Tibial artery (tissue), 4 donors: ENCODE measurements at places on chromosomes 6 and 20.
A peak's percentile ranks its signal among the peaks of the same experiment; 100 is the strongest.

DNA sequence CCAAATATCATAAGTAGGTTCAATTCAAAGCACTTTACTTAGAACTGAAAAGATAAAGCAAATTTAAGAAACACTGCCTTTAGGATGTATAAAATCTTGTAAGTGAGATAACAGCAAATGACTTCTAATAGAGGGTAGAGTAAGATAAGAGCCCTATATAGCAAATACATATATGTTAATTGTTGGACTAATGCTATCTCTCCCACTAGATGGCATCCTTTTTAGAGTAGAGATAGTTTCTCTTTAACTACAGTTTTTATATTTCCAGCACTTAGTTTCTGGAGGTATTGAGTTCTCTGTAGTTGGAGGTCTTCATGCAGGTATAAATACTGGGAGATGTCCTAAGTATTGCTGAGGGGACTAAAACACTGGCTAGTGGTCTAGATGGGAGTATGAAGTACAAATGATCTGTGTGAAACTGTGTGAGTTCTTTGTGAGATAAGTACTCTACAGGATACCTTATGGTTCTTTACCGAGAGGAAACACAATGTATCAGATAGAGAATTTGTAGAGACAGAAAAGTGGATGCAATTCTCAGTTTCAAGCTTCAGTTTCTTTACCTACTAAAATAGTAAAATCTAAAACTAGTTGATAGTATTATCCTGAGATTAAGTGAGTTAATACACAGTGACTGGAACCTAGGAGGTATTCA is 399.3 kb downstream of the KHDRBS2 start:
- no peak for DNase-seq
- no peak overlapping the region for H3K27ac ChIP-seq
- H3K4me3 ChIP-seq, result no peak overlapping the region
- no peaks in the 10 kb centered on the region for H3K36me3 ChIP-seq

DNA sequence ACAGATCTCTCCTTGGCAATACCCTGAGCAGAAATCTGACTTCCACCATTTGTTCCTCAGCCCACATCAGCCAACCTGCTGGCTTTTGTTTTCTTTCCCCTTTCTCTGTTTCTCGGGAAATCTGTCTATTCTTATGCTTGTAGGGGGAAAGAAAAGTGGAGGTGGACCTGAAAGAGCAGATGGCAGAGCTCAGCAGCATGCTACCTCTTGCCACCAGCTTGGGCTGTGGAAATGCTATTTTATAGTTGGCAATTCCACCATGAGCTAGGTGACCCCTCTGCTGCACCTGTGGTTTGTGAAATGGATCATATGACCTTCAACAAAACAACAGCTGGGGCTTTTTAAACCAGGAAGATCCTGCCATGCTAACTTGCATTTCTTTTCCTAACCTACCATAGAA is 6.8 kb upstream of the SPATS1 start:
- no peaks in the 10 kb centered on the region for H3K4me1 ChIP-seq
- DNase-seq, result no peak
- no peaks in the 10 kb centered on the region for H3K36me3 ChIP-seq
- no peak overlapping the region for H3K4me3 ChIP-seq

DNA sequence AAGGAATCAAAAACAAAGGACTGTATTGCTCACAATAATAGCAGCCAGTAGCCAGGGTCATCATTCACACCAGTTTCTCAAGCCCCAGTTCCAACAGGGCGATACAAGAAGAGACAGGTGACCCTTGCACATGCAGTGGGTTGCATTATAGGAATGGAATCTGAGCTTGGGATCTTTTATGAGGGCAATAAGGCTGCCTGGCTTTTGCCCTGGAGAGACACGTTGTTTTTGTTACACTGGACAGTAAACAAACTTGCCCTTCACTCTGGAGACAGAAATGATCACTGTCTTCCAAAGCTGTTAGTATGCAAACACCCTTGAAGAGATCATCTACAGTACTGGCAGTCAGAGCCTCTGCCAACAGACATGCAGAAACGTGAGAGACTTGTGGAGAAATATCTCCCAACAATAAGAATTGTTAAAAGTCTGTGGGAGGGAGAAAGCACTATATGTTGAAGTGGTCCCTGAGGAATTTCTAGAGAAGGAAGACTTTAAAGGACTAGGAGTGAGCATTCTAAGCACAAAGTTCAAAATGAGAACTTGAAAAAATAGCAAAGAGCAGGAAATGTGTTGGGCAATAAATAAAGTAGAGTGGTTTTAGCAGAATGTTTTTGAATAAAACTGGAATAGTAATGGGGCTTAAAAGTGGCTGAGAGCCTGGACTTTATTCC is 6.2 kb upstream of the COL12A1 start:
- H3K4me3 ChIP-seq, result no peak overlapping the region
- no peak overlapping the region for H3K27ac ChIP-seq
- no peaks in the 10 kb centered on the region for H3K4me1 ChIP-seq
- no peaks in the 10 kb centered on the region for H3K27me3 ChIP-seq
- no peak for DNase-seq
- no peaks in the 10 kb centered on the region for H3K36me3 ChIP-seq

- no peaks in the 10 kb centered on the region for H3K27me3 ChIP-seq
- H3K4me1 ChIP-seq, result no peaks in the 10 kb centered on the region
- no peak for DNase-seq
- no peak overlapping the region for H3K4me3 ChIP-seq
- peak overlapping the region; percentile 88 for H3K27ac ChIP-seq
Measured at GRCh38 chr20:38194971-38195504, 30.0 kb upstream of the TGM2 start.

DNA sequence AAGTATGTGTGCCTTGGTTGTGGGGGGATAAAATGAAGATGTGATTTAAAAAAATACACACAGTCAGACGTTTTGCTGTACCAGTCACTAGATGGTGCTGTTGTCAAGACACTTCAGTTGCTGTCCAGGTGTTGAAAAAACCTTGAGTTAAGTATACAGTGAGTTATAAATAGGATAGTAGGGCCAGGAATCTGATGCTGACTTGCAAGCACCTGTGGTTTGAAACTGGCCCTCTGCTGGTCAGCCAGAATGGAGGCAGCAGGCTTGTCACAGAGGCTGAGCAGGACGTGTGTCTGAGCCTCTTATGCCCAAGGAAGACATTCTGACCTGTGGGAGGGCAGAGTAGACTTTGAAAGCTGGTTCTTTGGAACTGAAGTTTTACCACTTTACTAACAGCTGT is 27.8 kb downstream of the RNF8 start:
- no peak for DNase-seq
- H3K27me3 ChIP-seq, result no peaks in the 10 kb centered on the region
- H3K36me3 ChIP-seq, result peaks cover 9% of the 10 kb centered on the region

- H3K27ac ChIP-seq, result peak overlapping the region; percentile 62
- no peak for DNase-seq
- H3K4me3 ChIP-seq, result no peak overlapping the region
- H3K4me1 ChIP-seq, result peaks cover 18% of the 10 kb centered on the region
Measured at GRCh38 chr20:10705801-10706459, 32.1 kb upstream of the JAG1 start.

DNA sequence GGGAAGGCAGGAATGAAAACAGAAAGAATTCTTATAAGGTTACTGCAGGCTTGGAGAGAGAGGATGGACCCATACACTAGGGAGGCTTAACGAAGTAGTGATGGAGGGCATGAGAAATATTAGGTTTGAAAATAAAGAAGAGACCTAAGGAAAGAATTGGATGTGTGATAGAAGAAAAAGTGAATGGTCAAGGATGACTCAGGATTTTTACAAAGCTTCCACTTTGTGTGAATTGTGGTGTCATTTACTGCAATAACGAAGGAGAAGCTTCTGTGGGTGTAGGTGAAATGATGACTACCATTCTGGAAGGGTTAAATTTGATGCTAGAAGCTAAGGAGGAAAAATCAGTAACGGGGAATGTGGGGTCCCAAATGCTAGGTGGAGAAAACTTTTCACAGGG is 191.2 kb downstream of the UTRN start:
- no peak overlapping the region for H3K4me3 ChIP-seq
- H3K27me3 ChIP-seq, result no peaks in the 10 kb centered on the region
- H3K4me1 ChIP-seq, result peaks cover 34% of the 10 kb centered on the region

GRCh38 chr6:139380168-139380567 is 5.7 kb upstream of the CITED2 start:
- no peak for DNase-seq
- H3K27me3 ChIP-seq, result no peaks in the 10 kb centered on the region
- no peaks in the 10 kb centered on the region for H3K36me3 ChIP-seq
- H3K4me1 ChIP-seq, result peaks cover 21% of the 10 kb centered on the region

GRCh38 chr20:10636326-10636818 is 37.4 kb downstream of the JAG1 start:
- H3K27ac ChIP-seq, result peak overlapping the region; percentile 99
- no peaks in the 10 kb centered on the region for H3K27me3 ChIP-seq
- H3K4me3 ChIP-seq, result no peak overlapping the region
- H3K4me1 ChIP-seq, result peaks cover 62% of the 10 kb centered on the region
- no peak for DNase-seq

GRCh38 chr20:32588040-32588439 is 2.9 kb upstream of the NOL4L start:
- no peak overlapping the region for H3K27ac ChIP-seq
- H3K4me3 ChIP-seq, result no peak overlapping the region
- H3K36me3 ChIP-seq, result no peaks in the 10 kb centered on the region
- H3K27me3 ChIP-seq, result no peaks in the 10 kb centered on the region
- no peak for DNase-seq
- peaks cover 23% of the 10 kb centered on the region for H3K4me1 ChIP-seq

- no peak for DNase-seq
- H3K4me1 ChIP-seq, result peaks cover 22% of the 10 kb centered on the region
- no peaks in the 10 kb centered on the region for H3K27me3 ChIP-seq
- H3K4me3 ChIP-seq, result peak overlapping the region; percentile 96
- peak overlapping the region; percentile 97 for H3K27ac ChIP-seq
Measured at GRCh38 chr20:62387933-62388635, 1.2 kb downstream of the RPS21 start.

DNA sequence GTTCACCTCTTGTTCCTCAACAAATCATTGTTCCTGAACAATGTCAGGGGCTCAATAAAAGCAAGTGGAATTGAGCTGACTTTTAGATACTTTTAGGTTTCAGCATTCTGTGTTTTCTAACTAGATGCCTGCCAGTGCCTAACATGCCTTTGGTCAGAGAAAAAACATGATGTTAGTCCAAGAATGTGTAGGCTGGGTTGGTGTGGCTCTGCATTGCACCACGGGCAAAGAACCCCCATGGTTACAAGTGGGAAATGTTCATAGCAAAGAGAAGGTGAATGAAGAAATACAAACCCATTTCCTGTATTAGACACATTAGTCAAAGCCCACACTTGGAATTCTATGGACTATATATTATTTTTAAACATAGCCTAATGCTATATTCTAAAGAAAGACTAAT is 193.3 kb downstream of the TMEM200A start:
- H3K36me3 ChIP-seq, result no peaks in the 10 kb centered on the region
- H3K4me1 ChIP-seq, result no peaks in the 10 kb centered on the region
- H3K27me3 ChIP-seq, result no peaks in the 10 kb centered on the region
- no peak for DNase-seq
- H3K4me3 ChIP-seq, result no peak overlapping the region

GRCh38 chr6:72032086-72032485 is 145.7 kb downstream of the RIMS1 start:
- no peak overlapping the region for H3K27ac ChIP-seq
- H3K4me3 ChIP-seq, result no peak overlapping the region
- no peak for DNase-seq
- peaks cover 5% of the 10 kb centered on the region for H3K4me1 ChIP-seq

GRCh38 chr20:63498960-63499337 is at the start of gene EEF1A2:
TSS of gene EEF1A2 (minus strand) at chr20:63499083. CDS start at chr20:63497763, 1,320 bp downstream.
- no peak within 1 kb of the TSS for H3K27ac ChIP-seq
- no peaks in the 10 kb centered on the region for H3K27me3 ChIP-seq
- DNase-seq, result no peak
- peaks cover 20% of the 10 kb centered on the region for H3K4me1 ChIP-seq
- H3K36me3 ChIP-seq, result no peaks in the 10 kb centered on the region

DNA sequence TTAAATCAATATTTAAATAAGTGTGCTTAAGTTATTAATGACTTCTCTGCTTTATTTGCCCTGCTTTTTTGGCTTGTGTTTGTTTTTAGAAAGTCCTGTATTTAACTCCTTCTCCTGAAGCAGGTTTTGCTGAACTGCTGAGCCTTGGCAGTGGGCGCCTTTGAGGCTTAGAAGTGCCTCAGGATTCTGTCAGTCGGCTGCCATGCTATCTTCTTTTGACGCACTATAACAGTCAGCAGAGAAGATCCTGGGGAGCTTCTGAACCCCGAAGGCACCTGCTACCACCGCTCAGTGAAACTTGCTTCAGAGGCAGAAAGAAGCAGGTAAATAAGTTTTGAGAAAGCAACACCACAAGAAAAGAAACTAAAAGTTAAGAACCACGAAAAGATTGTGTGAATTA is 22.4 kb downstream of the PCMT1 start:
- H3K27ac ChIP-seq, result no peak overlapping the region
- no peak for DNase-seq
- H3K4me3 ChIP-seq, result no peak overlapping the region
- H3K27me3 ChIP-seq, result no peaks in the 10 kb centered on the region
- H3K36me3 ChIP-seq, result peaks cover 32% of the 10 kb centered on the region
- peaks cover under 1% of the 10 kb centered on the region for H3K4me1 ChIP-seq

DNA sequence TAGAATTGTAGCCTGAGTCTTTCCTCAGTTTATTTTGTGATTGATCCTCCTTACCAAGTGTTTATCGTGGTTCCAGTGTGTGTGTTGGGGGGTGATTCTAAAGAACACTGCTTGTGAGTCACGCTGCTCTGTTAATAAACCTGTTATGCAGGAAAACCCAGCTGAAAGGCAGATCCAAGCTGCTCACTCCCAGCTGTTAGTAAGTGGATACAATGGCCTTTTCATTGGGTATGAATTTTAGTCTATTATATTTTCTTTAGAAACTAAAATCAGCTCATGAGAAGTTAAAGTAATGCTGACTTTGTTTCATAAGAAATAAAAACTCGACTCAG is 12.2 kb upstream of the DSTN start:
- peak overlapping the region; percentile 99 for H3K27ac ChIP-seq
- H3K36me3 ChIP-seq, result no peaks in the 10 kb centered on the region
- peaks cover 79% of the 10 kb centered on the region for H3K4me1 ChIP-seq
- H3K4me3 ChIP-seq, result no peak overlapping the region
- DNase-seq, result no peak

DNA sequence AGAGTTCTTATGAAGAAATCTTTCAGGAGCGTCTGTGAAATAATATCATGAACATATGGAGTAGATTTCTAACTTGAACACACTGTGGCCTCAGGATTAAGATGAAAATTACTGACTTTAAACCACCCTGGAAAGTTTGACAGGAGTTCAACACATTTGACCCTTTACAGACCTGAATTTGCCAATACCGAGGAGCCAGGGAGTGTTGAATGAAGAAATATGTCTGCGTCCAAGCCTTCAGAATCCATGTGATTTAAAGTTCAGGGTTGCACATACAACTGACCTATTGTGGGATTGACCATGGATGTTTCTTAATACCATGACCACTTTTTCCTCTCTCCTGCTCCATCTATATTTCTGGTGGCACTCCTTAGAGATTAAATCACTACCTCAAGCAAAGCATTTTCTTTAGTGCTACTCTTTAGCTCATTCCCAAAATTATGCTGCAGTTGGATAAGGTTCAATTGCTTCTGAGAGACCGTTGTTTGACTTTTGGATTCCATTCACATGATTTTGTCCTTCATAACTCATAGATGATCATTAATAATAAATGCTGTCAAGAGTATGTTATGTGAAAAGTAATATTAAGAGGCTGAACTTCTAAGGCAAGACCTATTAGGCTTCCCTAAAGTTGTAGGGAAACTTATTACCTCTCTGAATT is 57.4 kb downstream of the PRL start:
- no peak overlapping the region for H3K27ac ChIP-seq
- no peaks in the 10 kb centered on the region for H3K36me3 ChIP-seq
- no peaks in the 10 kb centered on the region for H3K27me3 ChIP-seq
- no peaks in the 10 kb centered on the region for H3K4me1 ChIP-seq
- no peak overlapping the region for H3K4me3 ChIP-seq
- DNase-seq, result no peak
